ENCODE measurements at places on chromosomes 4 and X.

- no peak for DNase-seq
Measured at GRCh38 chr4:98602270-98602669, 56.1 kb downstream of the TSPAN5 start.

GRCh38 chrX:106783716-106784115 lies 18.8 kb upstream of the TBC1D8B start:
- DNase-seq = no peak

DNA sequence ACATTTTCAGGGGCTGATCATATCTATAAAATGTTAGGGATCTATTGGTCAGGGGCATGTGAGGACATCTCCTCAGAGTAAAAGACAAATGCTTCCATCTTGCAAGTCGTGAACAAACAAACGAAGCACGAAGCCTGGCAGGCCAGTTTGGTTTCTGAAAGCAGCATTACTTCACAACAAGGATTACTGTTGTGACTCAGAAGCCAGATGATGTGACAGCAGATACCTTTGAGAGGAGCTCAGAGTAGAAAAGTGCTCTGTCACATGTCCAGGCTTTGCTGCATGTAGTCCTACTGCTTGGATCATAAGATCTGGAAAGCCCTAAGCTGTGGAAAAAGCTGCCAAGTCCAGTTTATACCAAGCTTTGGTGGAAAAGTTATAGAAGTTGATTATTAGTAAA lies 1827.2 kb downstream of the ARAP2 start:
- no peak for DNase-seq

- no peak for DNase-seq
Measured at GRCh38 chrX:130715299-130715698, 187.7 kb downstream of the ENOX2 start.

GRCh38 chr4:73208376-73208775 lies 50.2 kb downstream of the ANKRD17 start:
- DNase-seq = no peak

- DNase-seq = no peak
Measured at GRCh38 chr4:74018116-74018515, 19.6 kb upstream of the CXCL5 start.

GRCh38 chrX:567891-568290 lies 62.7 kb upstream of the SHOX start:
- DNase-seq = no peak

GRCh38 chrX:71162981-71163380 lies 18.3 kb downstream of the NLGN3 start:
- no peak for DNase-seq

DNA sequence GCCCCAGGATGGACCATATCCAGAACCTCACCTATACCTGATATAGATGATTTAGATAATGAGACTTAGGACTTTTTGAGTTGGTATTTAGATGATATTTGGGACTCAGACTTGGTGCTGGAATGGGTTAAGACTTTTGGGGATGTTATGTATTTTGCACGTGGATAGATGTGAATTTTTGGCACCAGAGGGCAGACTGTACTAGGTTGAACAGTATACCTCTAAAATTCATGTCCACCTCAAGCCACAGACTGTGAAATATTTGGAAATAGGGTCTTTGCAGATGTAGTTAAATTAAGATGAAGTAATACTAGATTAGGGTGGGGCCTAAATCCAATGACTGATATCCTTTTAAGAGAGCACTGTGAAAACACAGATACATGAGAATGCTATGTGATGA lies 15.6 kb downstream of the RBM41 start:
- no peak for DNase-seq

DNA sequence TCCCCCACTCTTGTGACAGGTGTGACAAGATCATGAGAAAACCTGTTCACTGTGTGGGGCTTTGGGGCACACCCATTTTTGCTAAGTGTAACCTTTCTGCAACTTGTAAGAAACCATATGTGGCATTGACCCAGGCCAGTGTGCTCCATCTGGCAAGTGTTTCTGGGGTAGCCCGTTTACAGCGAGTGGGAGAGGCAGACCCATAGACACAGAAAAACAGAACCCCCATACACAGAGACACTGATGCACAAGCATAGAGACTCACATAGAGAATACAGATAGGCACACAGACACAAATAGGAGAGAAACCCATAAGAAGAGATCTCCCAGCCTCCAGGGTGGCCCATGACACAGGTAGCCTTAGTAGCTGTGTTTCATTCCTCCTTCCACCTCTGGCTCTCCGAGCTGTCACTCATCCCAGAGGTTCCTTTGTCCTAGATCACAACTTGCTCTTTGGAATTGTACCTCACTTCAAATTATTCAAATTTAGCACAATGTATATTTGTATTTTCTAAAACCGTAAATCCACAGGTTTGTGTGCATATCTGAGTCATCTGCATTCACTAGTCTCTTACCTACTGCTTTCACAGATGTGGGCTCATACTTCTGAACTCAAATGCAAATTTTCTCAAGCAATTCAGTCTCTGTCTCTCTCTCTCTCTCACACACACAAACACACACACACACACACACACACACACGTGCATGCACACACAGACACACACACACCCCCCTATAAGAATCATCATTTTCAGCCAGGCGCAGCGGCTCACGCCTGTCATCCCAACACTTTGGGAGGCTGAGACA lies 114.4 kb downstream of the SH3KBP1 start:
- DNase-seq = no peak

- no peak for DNase-seq
Measured at GRCh38 chr4:21900211-21900610, 48.4 kb downstream of the KCNIP4 start.

Measured in left cardiac atrium (tissue), 4 donors.